ENCODE measurements at places on chromosomes 1 and 21. TPM values are rescaled to one million over a fixed set of nuclear protein-coding genes. Genes with fewer than 3 reads are reported as not detected.

DNA sequence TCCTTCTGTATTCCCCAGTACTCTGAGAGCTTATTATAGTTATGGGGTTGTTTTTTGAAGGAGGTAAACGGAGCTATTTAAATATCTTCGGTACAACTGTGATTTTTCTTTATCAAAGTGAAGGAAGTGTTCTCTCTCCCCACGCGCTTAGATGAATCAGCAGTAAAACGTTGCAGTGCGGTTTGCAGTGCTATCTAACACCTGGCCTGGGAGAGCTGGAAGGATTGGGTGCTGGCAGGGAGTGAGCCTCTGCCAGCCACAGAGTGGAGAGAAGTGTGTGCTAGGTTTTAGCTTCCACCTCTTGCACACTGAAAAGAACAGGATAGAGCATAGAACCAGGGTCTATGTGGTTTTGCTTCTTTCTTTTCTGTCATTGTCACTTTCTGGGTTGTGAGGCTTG, 165.9 kb downstream of the SDCCAG8 start:
- peak; percentile 91 for DNase-seq

DNA sequence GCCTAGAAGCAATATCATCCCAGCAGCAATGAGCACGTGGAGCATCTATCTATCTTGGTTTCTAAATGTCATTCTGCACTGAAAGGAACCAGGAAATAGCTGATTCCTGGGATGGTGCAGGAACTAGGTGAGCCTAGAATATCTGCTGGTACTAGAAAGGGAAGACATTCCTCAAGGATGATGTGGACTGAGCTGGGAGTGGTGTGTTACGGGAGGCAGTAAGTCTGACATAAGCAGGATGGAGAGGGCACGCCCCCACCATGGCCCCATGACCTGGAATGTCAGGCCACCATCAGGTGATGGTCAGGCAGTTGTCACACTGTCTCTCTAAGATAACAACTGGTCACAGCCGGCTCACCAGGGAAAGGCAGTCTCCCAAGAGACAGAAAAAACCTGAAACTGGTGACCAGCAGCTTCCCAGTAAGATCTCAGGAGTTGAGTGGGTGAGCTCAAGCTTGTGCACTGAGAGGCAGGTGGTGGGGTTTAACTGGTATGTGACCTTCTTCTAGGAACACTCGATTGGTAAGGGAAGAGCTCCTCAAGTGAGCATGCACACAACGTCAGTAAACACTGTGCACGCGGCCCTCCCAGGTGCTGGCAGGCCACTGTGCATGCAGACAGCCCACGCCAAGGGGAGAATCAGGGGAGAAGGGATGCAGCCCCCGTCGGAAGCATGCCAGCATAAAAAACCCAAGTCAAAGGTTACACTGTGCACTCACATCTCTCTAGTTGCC, 148.7 kb downstream of the ADSS2 start:
- peak; percentile 56 for DNase-seq

GRCh38 chr1:38818175-38818976, 41.2 kb downstream of the RRAGC start:
- DNase-seq, result no peak

GRCh38 chr1:33893147-33893830, 29.4 kb downstream of the HMGB4 start:
- DNase-seq, result peak; percentile 84

- peak; percentile 80 for DNase-seq
Observed at GRCh38 chr1:172821609-172822274, 162.8 kb downstream of the FASLG start.

GRCh38 chr21:42939582-42940413, 14.4 kb upstream of the ERVH48-1 start:
- peak; percentile 94 for DNase-seq

DNA sequence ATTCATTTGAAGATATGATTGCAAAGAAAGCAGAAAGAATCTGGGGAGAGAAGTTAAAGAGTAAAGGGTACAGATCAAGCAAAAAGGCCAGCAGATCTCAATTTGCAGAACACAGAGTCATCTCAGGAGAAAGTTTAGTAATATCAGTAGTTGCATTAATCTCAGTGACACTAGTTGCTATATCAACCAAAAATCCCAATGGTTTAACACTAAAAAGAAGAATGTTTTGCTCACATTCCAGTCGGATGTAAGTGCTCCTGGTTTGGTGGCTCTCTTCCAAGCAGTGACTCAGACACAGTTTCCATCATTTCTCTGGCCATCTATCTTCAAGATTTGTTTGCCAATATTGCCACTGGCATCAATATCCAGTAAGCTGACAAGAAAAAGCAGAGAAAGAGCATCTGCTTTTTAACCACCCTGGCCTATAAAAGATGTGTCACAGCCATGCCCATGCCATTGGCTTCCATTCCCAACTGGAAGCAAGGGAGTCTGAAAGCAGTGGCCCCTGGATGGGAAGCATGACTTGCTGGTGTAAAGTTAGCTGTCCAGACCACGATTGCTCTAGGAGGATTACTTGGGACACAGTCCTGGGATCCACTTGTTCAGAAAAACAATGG, 45.5 kb upstream of the AIM2 start:
- DNase-seq, result peak; percentile 67

The EXO1 gene
- 2.9 TPM for total RNA-seq

GRCh38 chr1:218112862-218113261, 172.2 kb upstream of the RRP15 start:
- DNase-seq, result no peak

The PLA2G2A gene
- total RNA-seq, result not detected

The VHLL gene
- 0.34 TPM for total RNA-seq

DNA sequence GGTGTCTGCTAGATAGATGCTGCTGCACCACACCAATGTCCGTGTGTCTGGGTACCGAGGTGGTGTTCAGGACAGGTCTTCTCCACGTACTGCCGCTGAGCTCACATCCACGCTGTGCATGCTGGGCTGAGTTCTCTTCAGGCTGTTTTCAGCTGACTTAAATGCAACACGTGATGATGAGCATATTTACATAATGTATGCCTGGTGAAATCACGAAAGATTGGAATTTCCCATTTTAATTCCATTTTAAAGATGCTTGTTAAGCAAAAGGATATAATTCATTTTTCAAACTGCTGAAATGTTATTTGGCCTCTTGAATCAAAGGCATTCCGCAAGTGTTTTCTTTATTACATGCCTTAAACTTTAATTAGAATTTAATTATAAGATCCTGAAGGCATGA, 107.9 kb downstream of the FGGY start:
- DNase-seq, result no peak

The SLAMF9 gene
- 0.43 TPM for total RNA-seq

DNA sequence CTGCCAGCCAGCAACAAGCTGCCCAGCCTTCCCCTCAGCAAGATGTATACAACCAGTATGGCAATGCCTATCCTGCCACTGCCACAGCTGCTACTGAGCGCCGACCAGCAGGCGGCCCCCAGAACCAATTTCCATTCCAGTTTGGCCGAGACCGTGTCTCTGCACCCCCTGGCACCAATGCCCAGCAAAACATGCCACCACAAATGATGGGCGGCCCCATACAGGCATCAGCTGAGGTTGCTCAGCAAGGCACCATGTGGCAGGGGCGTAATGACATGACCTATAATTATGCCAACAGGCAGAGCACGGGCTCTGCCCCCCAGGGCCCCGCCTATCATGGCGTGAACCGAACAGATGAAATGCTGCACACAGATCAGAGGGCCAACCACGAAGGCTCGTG, 13.3 kb upstream of the PIGV start:
- no peak for DNase-seq

DNA sequence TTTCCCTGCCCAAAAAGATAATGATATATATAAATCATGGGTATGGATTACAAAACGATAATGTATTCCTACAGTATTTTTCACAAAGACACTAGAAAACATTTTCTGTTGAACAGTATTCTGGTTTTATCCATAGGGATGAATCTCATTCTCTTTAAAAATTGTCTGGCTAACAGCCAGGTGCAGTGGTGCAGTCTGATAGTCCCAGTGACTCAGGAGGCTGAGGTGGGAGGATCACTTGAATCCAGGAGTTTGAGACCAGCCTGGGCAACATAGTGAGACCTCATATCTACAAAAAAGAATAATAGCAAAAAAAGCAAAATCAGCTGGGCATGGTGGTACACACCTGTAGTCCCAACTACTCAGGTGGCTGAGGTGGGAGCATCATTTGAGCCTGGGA, 23.3 kb downstream of the PIP5K1A start:
- DNase-seq, result no peak

DNA sequence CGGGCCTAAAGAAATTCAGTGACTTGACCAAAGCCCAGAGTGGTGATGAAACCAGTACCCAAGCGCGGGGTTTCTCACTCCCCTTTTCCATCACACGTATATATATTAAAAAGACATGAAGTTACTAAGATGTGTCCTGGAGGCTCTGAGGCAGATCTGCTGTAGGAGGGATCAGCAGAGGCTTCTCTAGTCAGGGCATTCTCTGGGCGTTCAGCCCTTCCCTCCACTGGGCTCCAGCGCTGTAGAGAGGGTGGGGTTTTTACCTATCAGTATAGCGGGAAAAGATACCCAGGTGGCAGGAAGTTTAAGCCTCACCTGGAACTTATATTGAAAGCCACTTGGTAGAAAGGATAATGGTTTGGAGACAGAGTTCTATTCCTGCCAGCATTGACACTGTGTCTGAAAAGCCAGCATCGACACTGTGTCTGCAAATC, 862 bp upstream of the PLEKHO1 start:
- DNase-seq, result no peak

GRCh38 chr1:96352733-96353132, 368.9 kb upstream of the PTBP2 start:
- DNase-seq, result no peak

GRCh38 chr1:9352377-9353134, 59.9 kb downstream of the SPSB1 start:
- DNase-seq, result no peak

- no peak for DNase-seq
Observed at GRCh38 chr1:208131621-208132286, 112.4 kb downstream of the PLXNA2 start.

DNA sequence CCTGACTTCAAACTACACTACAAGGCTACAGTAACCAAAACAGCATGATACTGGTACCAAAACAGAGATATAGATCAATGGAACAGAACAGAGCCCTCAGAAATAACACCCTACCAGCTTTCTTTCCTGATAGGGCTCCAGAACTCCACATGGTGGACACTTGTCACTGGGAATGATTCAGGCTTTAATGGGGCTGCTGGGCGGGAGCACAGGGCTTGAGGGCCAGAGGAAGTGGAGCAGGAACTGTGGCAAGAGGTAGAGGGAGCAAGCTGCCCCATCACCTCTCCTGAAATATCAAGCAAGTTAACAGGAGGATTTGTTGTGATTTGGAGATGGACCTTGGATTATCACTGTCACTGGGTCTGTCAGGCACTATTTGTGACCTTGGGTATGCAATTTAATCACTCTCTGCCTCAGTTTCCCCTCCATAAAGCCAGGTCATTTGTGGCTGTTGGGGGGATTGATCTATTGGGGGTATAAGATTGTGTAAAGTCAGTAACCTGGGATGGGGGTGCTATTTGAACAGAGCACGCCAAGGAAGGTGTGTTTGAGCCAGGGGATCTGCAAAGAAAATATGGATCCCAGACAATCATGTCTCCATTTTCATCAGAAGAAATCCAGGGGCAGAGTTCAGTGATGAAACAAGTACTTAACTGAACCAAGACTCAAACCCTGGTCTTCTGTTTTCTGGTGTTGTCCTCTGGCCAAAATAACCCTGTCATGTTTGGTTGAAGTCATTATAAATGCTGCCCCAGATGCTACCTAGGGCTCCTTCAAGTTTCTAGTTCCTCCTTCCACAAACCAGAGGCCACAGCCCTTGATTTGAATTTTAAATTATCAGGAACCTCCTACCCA, 25.2 kb downstream of the ETS2 start:
- DNase-seq, result no peak

DNA sequence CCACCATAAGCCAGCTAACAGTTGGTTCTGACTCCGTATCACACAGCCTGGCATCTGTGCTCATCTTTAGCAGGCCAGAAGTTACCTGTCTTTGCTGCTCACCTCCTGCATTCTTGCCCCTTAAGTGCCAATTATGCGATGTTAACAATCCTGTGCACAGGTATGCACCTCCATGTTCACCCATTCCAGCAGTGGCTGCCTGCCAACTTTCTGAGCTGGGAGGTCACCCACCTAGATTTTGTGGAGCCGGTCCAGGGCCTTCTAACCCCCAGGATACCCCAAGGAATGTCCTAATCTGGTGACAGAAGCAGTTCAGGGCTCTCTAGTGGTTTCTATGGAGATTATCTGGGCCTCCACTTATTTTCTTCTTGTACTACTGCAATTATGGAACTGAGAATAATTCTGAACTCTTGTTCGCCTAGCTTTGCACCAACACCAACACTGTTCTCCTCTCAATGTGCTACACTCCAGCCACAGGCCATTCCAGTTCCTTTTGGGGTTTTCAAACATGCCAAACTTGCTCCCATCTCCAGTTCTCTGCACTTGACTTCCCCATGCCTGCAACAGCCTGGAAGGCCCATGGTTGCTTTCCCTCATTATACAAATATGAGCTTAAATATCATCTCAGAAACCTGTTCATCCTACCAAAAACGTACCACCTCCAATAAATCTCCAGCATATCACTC, 9.0 kb downstream of the BCAR3 start:
- no peak for DNase-seq

DNA sequence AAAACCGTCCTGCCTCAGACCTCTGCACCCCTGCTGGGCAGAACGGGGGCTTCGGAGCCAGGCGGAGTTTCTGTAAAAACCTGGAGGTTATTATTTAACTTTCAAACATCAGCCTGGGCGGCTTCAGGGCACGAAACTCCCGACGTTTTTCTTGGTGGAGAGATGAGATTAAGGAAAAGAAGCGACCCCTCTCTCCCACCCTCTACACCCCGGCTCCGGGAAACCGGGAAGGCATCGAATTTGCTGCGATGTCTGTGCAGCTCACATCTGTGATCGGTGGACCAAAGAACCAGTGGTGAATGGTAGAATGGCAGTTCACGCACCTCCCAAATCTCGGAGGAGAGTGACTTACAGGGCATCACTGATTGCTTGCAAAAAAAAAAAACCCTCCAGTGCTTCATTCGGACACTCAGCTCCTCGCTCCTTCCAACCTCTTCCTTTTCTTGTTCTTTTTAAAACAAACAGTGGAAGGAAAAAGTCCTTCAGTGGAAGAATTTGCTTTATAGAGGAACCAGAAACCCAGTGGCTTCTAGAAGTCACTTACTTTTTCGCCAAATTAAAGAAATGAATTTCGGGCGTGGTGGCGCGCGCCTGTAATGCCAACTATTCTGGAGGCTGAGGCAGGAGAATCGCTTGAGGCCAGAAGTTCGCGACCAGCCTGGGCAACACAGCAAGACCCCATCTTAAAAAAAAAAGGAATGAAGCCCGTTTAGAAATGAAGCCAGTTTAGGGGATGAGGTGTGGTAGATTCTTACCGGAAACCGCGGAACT, 884 bp downstream of the PHACTR4 start:
- peak; percentile 42 for DNase-seq

DNA sequence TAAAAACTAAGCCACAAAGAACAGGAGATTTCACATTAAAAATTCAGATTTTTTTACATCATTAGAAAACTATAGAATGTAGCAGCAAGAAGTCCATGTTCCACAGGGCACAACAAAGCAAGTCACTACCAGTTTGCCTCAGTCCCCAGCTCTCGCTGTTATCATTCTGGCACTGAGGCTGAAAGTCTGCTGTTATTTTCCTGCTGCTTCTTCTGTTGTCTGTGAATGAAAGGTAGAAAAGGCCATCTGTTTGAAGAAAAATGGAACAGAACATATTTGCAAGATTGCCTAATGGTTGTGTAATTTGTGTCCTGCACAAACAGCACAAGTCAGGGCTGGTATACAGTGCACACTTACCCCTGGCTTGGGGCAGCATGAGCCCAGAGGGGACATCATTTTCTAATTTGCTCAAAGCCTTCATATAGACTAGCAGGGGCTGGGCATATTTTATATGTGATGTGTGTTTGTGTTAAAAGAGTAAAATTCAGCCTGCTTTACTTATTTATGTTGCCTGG, 105.6 kb upstream of the COG2 start:
- DNase-seq, result no peak

- no peak for DNase-seq
Observed at GRCh38 chr1:6244401-6245049, 546 bp downstream of the HES3 start.
